ENCODE measurements at places on chromosomes 6 and 20.
A peak's percentile ranks its signal among the peaks of the same experiment; 100 is the strongest.

- peak; percentile 60 for DNase-seq
These were observed 42.2 kb downstream of the NFATC2 start for GRCh38 chr20:51500311-51500710.

DNA sequence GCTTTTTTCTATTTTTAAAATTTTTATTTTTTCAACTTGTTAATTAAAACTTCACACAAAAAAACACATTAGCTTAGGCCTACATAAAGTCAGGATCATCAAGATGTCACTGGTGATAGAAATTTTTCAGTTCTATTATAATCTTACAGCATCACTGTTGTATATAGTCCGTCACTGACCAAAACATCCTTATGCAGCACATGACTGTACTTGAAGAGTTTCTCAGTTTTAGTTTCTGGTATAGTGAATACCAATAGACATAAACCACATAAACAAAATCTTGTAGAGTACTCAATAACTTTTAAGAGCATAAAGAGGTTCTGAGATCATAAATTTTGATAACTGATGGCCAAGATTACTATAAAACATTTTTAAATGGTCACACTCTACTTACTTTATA is 71.8 kb downstream of the ASCC3 start:
- no peak for DNase-seq

- DNase-seq: no peak
These were observed 73.6 kb upstream of the TIAM2 start for GRCh38 chr6:154921482-154921881.

DNA sequence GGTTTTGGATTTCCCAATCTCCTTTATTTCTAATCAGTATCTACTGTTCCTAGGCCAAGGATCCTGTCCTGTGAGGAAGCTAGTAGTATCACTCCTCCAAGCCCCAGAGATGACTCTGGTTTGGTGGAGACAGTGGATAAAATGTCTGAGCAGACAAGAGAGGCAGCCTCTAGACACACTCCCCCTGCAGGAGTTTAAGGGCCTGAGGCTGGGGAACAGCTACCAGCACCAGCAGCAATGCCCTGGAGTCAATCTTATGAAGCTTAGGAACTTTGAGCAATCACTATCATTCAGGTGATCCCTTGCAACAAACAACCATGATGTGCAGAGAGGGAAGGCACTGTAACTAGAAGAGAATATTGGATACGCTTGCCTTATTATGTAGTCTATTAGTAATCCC is 384.7 kb upstream of the ID4 start:
- DNase-seq: no peak

GRCh38 chr6:5531853-5532375 is 270.6 kb downstream of the FARS2 start:
- DNase-seq: no peak

GRCh38 chr6:87196275-87196842 is 41.0 kb downstream of the ZNF292 start:
- no peak for DNase-seq

- DNase-seq: no peak
These were observed 10.9 kb downstream of the PYGB start for GRCh38 chr20:25258828-25259227.

GRCh38 chr6:142696123-142697000 is 248.6 kb downstream of the HIVEP2 start:
- DNase-seq: no peak

GRCh38 chr6:111973118-111973761 is 80.7 kb upstream of the CCN6 start:
- peak; percentile 71 for DNase-seq

DNA sequence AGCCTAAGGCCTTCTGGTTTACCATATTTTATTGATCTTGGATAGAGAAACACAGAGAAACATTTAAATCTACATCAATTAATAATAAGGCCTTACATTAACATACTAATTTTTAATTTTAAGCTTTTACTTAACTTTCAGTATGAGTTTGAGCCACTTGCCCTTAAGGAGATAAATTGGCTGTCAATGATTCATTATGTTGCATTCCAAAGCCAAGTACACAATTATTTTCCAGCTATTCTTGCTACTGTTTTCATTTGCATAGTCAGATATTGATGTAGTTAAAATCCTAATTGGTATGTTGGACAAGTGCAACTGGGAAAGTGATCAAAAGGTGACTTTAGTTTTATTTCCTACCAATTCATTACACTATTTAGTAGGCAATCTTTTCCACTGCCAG is 58.2 kb downstream of the MOCS1 start:
- no peak for DNase-seq

GRCh38 chr6:161227004-161227960 is 46.6 kb downstream of the AGPAT4 start:
- DNase-seq: no peak

DNA sequence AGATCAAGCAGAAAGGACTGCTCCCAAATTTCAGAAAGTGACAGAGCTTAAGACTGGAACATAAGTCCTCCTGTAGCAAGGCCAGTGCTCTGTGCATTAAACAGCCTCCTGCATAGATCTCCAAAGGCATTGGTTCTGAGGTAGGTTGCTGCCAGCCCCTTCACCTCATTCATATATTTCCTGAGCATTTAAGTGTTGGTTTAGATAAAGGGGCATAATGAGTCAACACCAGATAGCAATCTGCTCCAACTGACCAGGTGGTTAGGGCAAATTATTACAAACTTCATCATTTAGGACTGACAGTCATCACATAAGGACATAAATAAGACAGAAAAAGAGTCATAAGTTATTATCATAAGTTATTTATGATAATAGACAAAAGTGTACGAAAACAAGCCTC is 10.7 kb downstream of the PTPRK start:
- no peak for DNase-seq

Data from stimulated activated CD8-positive, alpha-beta memory T cell treated with anti-CD3 and anti-CD28 coated beads, Interleukin-4, amount 100 ng/mL, for 48 hours (primary cell).